ENCODE measurements at places on chromosomes 11 and 22.

- peak; percentile 20 for DNase-seq
These were observed 11.3 kb downstream of the OSBP2 start for GRCh38 chr22:30705710-30706651.

DNA sequence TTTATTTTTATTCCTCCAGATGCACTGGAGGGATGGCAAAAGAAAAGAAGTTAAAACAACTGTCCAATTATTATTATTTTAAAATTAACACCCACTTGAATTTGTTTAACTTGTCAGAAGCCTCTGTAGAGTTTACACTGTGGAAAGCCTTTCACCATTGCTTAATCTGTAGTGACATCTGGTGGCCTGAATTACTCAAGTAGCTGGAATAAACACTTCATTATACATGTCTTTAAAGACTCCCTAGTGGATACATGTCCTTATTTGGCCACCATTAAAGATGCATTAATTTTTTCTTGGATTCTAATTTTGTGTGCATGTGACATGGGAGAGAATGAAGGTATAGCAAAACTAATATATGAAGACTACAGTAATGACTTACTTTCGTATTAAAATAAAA lies 1496.5 kb downstream of the FAM181B start:
- DNase-seq, result no peak

DNA sequence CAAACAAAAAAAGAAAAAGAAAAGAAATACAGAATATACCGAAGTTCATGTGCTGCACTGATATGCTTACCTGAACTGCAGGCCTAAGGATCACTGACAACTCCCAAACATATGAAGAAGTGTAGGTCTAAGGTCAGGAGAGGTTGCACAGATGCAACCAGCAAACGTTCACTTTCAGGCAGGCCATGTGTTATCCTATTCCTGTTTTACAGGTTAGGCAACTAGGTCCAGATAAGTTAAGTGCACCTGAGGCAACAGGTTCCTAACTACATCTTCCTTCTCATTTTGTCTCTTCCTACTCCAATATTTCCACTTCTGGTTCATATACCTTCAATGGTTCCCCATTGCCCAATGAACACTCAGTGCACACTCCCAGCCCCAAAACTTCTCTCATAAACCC lies 15.1 kb downstream of the PI4KA start:
- no peak for DNase-seq

DNA sequence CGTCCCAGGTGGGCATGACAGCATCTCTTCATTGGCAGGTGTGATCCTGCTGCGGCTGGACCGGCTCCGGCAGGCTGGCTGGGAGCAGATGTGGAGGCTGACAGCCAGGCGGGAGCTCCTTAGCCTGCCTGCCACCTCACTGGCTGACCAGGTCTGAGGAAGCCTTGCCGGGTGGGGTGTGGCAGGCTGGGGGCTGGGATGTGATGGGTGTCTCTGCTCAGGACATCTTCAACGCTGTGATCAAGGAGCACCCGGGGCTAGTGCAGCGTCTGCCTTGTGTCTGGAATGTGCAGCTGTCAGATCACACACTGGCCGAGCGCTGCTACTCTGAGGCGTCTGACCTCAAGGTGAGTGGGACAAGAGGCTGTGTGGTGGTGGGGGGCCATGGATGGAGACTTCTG lies 3.5 kb downstream of the LARGE2 start:
- DNase-seq, result no peak

- no peak for DNase-seq
These were observed 2.3 kb downstream of the MMP11 start for GRCh38 chr22:23774922-23775436.

- no peak for DNase-seq
These were observed 19.9 kb downstream of the INCENP start for GRCh38 chr11:62143727-62144126.

DNA sequence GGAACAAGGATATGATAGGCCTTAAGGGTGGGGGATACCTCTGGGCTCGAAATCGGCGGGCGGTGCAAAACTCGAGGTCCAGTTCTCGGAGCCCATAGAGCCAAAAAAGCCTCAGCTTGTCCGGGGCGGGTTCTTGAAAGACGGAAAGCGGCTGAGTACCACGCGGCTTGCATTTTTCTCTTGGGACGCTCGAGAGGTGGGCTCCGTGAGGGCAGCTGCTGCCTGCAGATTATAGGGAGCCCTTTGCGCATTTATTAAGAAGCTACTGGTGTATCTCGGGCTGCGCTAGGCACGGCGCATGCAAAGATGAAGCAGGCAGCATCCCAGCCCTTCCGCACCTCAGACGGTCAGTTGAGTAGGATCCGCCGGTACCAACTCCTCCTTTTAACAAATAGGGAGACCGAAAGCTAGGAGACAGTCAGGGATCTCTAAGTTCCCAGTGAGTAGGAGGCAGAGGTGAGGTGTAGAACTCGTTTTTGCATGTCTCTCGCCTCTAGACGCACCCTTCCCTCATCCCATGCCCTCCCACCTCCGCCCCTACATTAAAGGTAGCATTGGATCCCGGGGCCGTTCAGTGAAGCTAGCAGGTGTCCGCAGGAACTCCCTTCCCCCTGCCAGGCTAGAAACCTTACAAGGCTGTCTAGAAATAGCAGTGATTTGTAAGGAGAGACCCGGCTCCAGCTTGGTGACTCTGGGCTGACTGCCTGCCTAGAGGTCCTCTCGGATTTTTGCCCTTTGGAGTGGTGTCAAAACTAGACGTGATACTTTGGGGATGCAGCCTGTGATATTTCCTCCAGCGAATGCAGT lies 768 bp downstream of the LDHA start:
- DNase-seq, result no peak

- no peak for DNase-seq
These were observed 31.3 kb downstream of the ATP6V1E1 start for GRCh38 chr22:17597217-17597616.

DNA sequence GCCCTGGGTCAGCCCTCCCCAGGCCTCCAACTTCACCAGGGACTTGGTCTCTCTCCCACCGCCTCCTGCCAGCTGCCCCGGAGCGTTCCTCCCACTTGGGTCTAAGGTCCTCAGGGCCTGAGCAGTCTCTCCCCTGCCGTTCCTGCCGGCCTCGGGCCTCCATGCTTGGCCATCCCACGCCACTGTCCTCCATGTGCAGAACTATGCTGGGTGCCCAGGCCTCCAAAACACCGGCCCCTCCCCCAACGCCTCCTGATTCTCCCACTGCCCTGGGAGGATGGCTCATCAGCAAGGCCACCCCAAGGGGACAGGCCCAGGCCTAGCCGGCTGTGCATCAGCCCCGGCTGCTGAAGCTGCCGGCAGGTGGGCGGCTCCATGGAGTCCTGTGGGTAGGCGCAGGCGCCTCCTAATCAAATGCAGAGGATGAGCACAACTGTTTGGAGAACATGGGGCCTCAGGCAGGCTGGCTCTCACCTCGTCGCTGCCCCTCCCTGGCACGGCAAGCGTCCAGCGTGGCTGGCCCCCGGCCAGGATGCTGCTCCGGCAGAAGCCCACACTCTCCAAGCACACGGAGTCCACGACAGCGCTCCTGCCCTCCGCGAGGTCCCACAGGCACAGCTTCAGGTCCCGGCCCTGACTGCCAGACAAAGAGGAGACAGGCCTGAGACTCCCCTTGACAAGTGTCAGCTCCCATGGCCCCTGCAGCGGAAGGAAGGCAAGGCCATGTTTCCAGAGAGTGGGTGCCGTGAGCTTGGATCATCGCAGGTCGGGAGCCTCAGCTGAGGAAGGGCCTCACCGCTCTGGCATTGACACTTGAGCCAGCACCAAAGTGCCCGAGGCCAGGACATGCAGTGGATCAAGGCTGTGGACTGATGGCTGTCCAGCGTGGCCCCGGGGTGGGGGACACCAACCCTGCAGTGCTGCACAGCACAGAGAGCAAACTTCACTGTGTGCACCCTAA lies 42.6 kb downstream of the GNB1L start:
- no peak for DNase-seq

- DNase-seq, result no peak
These were observed 1.6 kb upstream of the FBXO3 start for GRCh38 chr11:33775832-33776470.

DNA sequence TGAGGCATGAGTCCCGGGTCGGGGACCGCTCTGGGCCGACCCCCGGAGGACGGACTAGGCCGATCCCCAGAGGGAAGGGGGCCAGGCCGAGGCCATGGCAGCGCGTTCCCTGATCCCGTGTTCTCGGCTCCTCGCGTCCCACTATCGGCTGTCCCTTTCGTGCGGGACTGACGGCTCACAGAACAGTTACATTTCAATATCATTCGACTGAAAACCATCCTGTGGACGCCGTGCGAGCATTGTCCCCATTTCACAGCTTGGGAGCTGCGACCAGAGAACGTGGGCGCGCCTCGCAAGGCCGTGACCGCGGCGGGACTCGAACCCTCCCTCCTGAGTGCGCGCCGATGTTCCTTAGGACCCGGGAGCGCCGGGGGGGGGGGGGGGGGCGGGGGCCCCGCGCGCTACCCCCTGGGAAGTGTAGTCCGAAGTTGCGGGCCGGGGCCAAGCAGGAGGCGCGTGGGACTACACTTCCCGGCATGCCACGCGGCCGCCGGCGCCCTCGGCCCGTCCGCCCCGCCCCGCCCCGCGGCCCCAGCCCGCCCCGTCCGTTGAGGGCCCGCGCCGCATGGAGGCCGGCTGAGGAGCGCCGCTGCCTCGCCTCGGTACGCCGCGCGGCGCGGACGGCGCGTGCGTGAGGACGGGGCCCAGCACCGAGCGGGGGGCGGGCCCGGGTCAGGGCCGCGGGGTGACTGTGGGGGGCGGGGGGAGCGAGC lies at the start of gene TRABD:
TRABD (plus strand) TSS at position 539 of the 713 bp plus-strand sequence. CDS start 7,148 bp downstream, outside the sequence.
- peak; percentile 88 for DNase-seq

DNA sequence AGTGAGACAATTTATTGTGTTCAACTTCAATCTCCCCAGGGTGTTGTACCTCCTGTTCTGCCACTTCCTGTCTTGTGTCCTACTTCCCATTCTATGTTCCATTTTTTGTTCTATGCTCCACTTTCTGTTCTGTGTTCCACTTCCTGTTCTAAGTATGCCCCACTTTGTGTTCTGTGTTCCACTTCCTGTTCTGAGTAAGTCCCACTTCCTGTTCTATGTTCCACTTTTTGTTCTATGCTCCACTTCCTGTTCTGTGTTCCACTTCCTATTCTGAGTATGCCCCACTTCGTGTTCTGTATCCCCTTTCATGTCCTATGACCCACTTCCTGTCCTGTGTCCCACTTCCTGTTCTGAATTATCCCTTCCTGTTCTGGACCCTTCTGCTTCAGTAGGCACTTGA lies 732.7 kb downstream of the TBC1D22A start:
- no peak for DNase-seq

GRCh38 chr11:57262157-57262556 lies 25.1 kb upstream of the APLNR start:
- no peak for DNase-seq

DNA sequence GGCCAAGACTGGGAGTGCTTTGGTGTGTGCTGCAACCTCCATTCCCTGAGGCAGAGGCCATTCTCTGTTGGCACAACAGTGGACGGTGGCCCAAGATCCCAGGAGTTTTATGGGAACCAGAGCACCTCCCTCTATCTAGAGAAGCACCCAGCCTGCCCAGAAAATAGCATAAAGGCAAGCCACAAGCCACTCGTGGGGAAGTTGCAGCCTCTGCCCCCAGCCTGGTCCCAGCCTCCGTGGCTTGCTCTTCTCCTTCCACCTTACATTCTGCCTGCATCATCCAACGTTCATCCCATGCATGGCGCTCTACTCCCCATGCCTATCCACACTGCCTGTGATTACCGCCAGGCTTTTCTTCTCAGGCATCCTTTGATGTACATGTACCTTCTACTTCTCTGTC lies 15.8 kb downstream of the IL17RA start:
- DNase-seq, result no peak

All from stimulated activated CD8-positive, alpha-beta memory T cell treated with anti-CD3 and anti-CD28 coated beads, Interleukin-15, amount 100 ng/mL, for 48 hours (primary cell).